ENCODE measurements at places on chromosomes 7 and 10.

DNA sequence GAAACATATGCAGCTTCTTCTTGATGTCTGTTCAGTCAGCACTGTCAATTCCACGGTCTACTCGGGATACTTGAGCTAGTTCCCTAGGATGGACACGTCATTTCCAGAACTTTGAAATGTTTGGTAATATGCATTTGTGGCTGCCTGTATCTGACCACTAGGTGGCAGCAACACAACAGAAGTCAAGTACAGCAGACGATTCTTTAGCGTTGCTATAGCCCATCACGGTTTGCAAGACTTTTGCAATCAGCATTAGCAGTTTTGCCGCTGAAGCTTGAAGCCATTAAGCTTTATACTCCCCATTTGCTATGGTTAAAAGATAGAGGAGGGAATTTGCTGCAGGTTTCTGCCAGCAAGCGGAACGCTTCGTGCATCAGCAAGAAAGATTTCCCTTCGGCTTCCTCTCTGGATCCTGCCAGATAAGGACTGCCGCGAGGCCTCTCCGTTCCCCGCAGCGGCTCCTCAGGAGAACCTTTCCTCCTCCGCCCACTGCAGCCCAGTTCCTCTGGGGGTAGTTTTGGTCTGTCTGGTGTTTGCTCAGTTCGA, 63.5 kb downstream of the ABCC2 start:
- H3K27ac ChIP-seq: no peak overlapping the region
- DNase-seq: peak; percentile 68
- H3K4me3 ChIP-seq: peak overlapping the region; percentile 45
- no peaks in the 10 kb centered on the region for H3K27me3 ChIP-seq
- H3K4me1 ChIP-seq: peaks cover 9% of the 10 kb centered on the region

DNA sequence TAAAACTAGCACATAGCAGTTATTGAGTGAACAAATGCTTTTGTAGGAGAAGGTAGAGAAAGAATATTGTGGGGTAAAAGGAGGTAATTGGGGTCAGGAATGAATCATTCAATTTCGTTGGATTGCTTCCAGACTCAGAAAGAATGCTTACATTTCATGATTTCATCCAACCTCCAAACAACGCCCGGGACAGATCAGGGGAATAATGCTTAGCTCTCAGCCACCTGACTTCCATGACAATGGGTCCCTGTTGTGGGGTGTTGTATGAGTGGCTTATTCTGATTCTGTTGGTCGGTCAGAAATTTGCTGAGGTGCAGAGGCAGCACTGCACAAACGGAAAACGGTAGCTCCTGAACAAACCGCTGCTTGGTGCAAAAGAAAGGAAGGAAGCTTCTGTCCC, 24.0 kb upstream of the INPP5F start:
- peaks cover 10% of the 10 kb centered on the region for H3K36me3 ChIP-seq
- H3K27me3 ChIP-seq: peaks cover 13% of the 10 kb centered on the region
- H3K4me1 ChIP-seq: peaks cover 9% of the 10 kb centered on the region
- H3K4me3 ChIP-seq: no peak overlapping the region

DNA sequence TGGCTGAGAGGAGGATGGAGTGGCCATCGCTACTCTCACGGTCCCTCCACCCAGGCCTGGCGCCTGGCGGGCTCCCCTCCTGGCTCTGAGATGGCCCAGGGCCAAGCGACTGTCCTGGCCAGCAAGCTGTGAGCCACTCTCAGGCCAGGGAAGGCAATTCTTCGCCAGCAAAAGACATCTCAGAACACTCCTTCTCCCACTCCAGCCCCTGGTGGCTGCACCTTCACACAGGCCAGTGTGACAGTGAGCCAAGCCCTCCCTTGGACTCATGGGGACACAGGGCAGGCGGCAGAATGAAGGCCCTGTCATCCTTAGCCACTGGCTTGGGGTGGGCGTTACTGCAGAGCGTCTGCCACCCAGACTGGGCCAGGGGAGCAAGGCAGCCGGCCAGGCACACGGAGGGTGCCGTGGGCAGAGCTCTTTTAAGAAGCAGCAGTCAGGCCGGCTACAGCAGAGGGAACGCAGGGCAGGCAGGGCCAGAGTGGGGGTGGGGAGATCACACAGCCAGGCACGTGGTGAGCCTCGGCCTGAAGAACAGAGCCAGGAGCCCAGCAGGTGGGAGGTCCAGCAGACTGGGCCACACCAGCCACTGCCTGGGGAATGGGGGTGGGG, 14.4 kb downstream of the STK32C start:
- no peaks in the 10 kb centered on the region for H3K36me3 ChIP-seq
- H3K27ac ChIP-seq: no peak overlapping the region
- DNase-seq: no peak
- H3K4me1 ChIP-seq: peaks cover 2% of the 10 kb centered on the region
- H3K27me3 ChIP-seq: no peaks in the 10 kb centered on the region

- DNase-seq: no peak
- peak overlapping the region; percentile 81 for H3K27ac ChIP-seq
- peaks cover 16% of the 10 kb centered on the region for H3K36me3 ChIP-seq
- peaks cover 19% of the 10 kb centered on the region for H3K27me3 ChIP-seq
- peaks cover 20% of the 10 kb centered on the region for H3K4me1 ChIP-seq
Measured at GRCh38 chr10:119543814-119544642, 1.5 kb upstream of the RGS10 start.

DNA sequence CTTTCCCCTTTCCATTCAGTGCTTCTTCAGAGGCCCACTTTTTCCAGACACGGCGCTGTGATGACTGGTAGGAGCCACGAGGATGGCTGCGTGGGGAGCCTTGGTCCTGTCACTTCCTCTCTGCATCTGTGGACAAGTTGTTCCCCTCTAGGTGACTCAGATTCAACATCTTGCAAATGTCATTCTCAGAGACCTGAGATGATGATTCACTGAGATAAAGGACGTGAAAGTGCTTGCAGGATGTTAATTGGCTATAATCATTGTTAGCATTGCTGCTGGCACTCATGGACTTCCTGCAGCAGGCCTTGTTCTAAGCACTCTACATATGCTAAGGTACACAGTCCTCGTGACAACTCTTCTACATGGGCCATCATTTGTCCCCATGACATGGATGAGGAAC, 489.8 kb upstream of the ZMIZ1 start:
- H3K4me3 ChIP-seq: no peak overlapping the region
- no peak overlapping the region for H3K27ac ChIP-seq
- H3K36me3 ChIP-seq: no peaks in the 10 kb centered on the region

DNA sequence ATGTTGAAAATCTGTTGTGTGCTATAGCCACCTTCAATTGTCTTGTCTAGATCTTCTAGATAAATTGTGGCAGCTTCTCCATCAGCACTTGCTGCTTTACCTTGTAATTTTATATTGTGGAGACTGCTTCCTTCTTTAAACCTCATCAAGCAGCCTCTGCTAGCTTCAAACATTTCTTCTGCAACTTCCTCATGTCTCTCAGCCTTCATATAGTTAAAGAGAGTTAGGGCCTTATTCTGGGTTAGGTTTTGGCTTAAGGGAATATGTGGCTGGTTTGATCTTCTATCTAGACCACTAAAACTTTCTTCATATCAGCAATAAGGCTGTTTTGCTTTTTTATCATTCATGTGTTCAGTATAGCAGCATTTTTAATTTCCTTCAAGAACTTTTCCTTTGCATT, 128.2 kb downstream of the ADAM22 start:
- no peak overlapping the region for H3K27ac ChIP-seq
- H3K4me1 ChIP-seq: no peaks in the 10 kb centered on the region
- DNase-seq: no peak
- H3K27me3 ChIP-seq: no peaks in the 10 kb centered on the region
- no peaks in the 10 kb centered on the region for H3K36me3 ChIP-seq

- H3K4me1 ChIP-seq: peaks cover 9% of the 10 kb centered on the region
- DNase-seq: peak; percentile 37
- H3K4me3 ChIP-seq: no peak overlapping the region
- no peak overlapping the region for H3K27ac ChIP-seq
- H3K27me3 ChIP-seq: peaks cover 23% of the 10 kb centered on the region
- no peaks in the 10 kb centered on the region for H3K36me3 ChIP-seq
Measured at GRCh38 chr7:25259487-25260243, 31.4 kb upstream of the NPVF start.

DNA sequence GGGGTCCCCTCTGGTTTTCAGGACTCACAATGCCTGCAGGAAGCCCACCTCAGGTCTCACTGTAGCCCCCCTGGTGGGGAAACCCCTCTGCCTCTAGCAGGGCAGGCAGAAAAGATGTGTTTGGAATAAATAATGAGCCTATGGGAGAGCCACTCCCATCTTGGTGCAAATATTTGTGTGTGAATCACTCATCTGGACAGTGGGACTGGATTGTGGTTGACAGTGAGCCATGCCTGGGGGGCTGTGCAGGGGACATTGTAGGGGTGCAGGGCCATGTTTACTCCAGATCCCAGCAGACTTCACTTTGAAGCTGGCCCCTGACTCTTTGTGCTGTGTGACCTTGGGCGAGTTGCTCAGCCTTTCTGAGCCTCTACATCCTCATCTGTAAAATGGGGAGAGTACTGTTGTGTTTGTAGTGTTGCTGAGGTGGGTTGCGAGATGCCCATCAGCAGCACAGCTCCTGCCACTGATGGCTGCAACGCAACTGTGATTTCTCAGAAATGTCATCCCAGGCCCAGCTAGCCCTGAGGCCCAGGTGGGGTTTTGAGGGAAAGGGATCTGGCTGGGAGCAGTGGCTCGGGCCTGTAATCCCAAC, 20.7 kb downstream of the GTF2IRD1 start:
- H3K27ac ChIP-seq: no peak overlapping the region
- peaks cover 8% of the 10 kb centered on the region for H3K27me3 ChIP-seq
- no peaks in the 10 kb centered on the region for H3K4me1 ChIP-seq
- no peak for DNase-seq
- no peak overlapping the region for H3K4me3 ChIP-seq

DNA sequence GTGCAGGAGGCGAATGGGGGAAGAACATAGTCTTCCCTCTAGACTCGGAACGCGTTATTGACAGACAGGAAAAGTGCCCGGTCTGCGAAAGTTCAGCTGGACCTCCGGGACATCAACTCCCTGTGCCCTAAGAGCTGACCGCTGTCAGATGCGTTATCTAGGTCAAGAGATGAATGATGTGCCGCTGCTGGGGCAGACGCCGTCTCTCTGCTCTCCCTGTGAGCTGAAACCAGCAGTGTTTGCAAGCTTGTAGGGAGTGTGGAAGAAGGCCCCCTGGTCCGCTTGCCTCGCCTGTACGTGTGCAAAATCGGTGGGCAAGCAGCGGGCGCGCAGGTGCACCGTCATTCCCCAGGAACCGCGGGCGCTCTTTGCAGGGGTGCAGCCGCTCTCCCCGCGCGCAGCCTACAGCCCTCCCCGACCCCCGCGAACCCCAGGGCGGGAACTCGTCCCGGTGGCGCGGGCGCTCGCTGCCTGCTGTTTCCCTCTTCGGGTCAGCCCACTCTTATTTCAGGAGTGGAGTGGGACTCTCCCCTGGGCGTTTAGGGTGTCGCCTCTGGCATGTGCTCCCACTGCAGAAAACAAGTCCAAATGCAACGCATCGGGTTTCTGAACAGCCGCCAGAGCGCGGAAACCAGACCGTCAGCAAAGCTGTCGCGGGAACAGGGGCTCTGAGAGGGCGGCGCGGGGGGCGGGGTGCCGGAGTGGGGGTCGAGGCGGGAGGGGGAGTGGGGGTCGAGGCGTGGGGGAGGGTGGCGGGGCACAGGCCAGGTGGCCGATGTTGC, 1.8 kb upstream of the PFKFB3 start:
- peaks cover 20% of the 10 kb centered on the region for H3K4me1 ChIP-seq
- H3K36me3 ChIP-seq: peaks cover 34% of the 10 kb centered on the region
- DNase-seq: peak; percentile 38
- H3K27me3 ChIP-seq: no peaks in the 10 kb centered on the region
- H3K27ac ChIP-seq: peak overlapping the region; percentile 79
- H3K4me3 ChIP-seq: peak overlapping the region; percentile 84

DNA sequence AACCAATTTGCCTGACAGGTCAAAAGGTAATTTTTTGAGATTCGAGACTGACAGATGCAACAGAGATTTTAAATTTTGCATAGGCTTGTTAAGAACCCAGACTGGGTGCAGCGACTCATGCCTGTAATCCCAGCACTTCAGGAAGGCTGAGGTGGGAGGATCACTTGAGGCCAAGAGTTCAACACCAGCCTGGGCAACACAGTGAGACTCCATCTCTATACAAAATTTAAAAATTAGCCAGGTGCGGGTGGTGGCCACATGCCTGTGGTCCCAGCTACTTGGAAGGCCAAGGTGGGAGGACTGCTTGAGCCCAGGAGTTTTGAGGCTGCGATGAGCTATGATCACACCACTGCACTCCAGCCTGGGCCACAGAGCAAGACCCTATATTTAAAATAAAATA, 34.6 kb downstream of the AMZ1 start:
- no peak overlapping the region for H3K4me3 ChIP-seq
- peaks cover 10% of the 10 kb centered on the region for H3K36me3 ChIP-seq
- H3K27ac ChIP-seq: no peak overlapping the region
- H3K4me1 ChIP-seq: peaks cover 12% of the 10 kb centered on the region

DNA sequence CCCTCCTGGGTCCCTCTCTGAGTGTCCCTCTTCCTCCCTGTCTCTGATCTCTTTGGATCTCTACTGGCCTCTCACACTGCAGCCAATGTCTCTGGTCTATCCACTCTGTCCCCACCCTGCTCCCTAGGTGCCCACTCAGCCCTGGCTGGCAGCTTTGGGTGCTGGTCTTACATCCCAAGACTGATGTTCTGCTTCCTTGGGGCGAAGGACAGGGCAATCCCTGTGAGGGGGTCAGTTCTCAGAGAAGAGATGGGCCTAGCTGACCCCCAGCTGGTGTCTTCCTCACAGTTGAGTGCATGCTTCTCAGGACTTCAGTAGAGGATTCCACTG, 51.7 kb upstream of the CAMK2B start:
- H3K36me3 ChIP-seq: peaks cover 10% of the 10 kb centered on the region
- H3K27me3 ChIP-seq: no peaks in the 10 kb centered on the region
- peaks cover 10% of the 10 kb centered on the region for H3K4me1 ChIP-seq
- no peak for DNase-seq

DNA sequence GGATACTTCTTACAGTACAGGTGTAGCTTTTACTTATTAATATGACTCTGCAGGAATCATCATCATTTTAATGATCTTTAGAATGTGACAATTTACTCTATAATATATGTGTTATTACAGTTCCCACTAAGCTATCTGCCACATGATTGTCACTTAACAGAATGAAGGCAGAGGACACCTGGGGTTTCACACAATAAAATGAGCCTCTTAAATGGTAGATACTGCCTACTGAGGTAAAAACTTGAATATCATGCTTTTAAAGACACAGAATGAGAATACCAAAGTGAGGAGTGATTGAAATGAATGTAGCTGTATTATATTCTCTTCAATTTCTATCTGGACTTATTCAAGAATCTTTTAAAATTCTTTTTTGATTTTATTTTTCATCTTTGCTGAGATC, 1255.3 kb upstream of the LRRN3 start:
- H3K36me3 ChIP-seq: no peaks in the 10 kb centered on the region
- no peak overlapping the region for H3K4me3 ChIP-seq

DNA sequence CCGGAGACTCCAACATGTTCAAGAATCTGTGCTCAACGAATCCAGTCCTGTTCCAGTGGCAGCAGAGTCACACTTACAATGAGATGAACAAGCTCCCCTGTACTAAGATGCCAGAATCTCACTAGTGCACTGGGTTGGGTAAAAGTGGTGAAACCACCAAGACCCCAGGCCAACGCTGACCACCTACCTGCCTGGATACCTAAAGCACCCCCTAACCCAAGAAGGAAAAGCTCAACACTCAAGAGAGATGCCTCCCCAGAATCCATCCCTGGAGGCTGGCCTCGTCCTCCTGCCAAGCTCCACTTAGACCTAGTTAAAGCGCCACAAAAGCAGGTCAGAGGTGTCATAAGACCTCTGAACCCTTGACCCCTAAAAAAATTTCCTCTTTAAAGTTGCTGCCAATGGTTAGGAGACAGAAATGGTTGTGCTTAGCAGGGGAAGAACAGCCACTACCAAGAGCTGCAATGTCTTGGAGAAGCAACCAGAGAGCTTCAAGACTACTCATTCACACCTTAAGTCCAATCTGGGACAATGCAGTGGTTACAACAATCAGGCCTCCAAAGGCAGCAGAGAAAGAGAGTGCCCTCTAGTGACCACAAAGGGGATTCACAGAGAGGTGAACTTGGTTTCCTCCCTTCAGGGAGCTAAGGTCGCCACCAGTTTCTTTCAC, 94.6 kb upstream of the MACROH2A2 start:
- peaks cover 27% of the 10 kb centered on the region for H3K27me3 ChIP-seq
- H3K27ac ChIP-seq: no peak overlapping the region
- H3K36me3 ChIP-seq: peaks cover 3% of the 10 kb centered on the region
- peaks cover 7% of the 10 kb centered on the region for H3K4me1 ChIP-seq
